ENCODE measurements at places on chromosomes 12 and 14. TPM values are rescaled to one million over a fixed set of nuclear protein-coding genes. Genes with fewer than 3 reads are reported as not detected.
A peak's percentile ranks its signal among the peaks of the same experiment; 100 is the strongest.

DNA sequence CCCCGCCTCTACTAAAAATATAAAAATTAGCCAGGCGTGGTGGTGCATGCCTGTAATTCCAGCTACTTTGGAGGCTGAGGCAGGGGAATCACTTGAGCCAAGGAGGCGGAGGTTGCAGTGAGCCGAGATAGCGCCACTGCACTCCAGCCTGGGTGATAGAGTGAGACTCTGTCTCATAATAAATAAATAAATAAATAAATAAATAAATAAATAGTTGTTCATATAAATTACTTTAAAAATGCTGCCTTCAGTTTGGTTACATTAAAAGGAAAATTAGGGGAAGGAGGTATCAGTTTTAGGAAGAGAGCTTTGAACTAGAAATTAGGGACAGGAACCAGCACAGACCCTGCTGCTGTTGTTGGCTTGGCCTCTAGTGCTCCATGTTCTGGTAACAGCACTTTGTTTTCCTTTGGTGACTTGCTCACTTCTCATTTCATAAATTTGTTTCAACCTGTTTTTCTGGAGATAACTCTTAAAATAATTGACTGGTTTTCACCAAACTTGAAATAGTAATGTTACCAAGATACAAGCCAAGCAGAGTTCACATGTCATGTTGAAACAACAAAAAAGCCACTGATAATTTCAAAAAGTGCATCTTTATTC is 22.9 kb upstream of the PTPRB start:
- H3K27me3 ChIP-seq, result peaks cover 2% of the 10 kb centered on the region
- H3K4me1 ChIP-seq, result no peaks in the 10 kb centered on the region
- no peak for DNase-seq

DNA sequence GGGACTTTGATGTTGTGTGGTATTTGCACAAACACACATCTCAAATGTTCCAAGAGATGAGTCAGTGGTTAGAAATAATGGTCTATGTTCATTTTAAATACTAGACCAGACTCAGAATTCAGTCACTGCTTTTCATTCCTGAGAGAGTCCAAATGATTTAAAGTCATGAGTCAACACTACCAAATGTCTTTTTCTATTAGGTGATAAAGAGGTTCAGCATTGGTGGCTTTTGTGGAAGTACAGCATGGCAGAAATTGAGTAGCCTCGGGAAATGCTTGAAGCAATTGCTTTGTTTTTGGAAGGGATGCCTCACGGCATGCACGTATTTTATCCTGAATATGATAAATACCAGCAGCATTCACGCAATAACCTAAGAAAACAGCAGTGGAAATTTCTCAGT is 115.7 kb downstream of the DIO2 start:
- no peaks in the 10 kb centered on the region for H3K36me3 ChIP-seq
- DNase-seq, result no peak
- no peaks in the 10 kb centered on the region for H3K27me3 ChIP-seq
- no peak overlapping the region for H3K27ac ChIP-seq

DNA sequence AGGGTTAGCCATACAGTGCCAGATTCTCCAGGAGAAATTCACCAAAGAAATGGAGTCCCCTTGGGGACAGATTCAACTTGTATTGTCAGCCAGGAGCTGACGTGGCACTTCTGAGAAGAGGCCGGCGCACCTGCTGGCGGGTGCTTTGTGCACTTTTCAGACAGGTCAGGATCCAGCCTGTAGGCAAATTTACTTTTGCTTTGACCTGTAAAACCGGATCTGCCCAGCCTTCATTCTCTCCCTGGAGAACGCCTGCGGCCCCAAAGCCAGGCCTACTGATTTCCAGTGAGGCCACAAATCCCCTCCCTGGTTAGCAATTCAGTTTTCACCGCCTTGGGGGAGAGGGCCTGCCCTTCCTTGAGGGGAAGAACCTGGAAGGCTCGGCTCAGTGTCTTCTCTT is 17.4 kb downstream of the P2RX4 start:
- H3K27me3 ChIP-seq, result no peaks in the 10 kb centered on the region
- peaks cover 35% of the 10 kb centered on the region for H3K36me3 ChIP-seq
- H3K4me1 ChIP-seq, result peaks cover 39% of the 10 kb centered on the region

- no peaks in the 10 kb centered on the region for H3K27me3 ChIP-seq
- H3K4me3 ChIP-seq, result no peak overlapping the region
- no peak for DNase-seq
- H3K4me1 ChIP-seq, result no peaks in the 10 kb centered on the region
- H3K36me3 ChIP-seq, result no peaks in the 10 kb centered on the region
These were observed 199.9 kb upstream of the IGF1 start for GRCh38 chr12:102680304-102680703.

DNA sequence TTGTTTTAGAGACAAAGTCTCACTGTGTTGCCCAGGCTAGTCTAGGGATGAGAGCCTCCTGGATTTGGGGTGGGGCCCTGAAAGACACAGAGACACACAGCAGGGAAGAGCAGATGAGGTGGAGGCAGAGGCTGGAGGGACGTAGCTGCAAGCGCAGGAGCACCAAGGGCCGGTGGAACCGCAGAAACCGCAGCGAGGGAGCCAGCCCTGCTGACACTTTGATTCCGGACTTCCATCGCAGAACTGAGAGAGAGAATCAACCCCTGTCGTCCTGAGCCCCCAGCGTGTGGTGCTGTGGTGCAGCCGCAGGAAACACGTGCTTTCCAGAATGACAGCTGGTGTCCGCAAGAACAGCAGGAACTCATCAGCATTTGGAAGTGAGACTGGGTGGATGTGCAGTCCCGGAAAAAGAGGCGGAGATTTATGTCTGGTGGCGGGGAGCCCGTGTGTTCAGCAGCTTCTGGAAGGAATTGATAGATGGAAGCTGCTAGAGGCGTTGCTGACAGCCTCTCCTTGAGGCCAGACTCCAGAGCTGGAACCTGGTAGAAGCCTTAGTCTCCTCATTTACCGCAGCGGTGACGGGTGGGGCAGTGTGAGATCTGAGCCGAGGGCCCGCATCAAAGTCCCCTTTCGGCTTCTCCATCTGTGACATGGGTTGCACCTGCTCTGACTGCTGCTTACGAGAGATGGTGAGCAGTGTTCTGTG is 21.9 kb upstream of the KLC1 start:
- peaks cover 2% of the 10 kb centered on the region for H3K36me3 ChIP-seq
- peaks cover 21% of the 10 kb centered on the region for H3K4me1 ChIP-seq
- peak; percentile 57 for DNase-seq
- H3K27me3 ChIP-seq, result peaks cover 17% of the 10 kb centered on the region

DNA sequence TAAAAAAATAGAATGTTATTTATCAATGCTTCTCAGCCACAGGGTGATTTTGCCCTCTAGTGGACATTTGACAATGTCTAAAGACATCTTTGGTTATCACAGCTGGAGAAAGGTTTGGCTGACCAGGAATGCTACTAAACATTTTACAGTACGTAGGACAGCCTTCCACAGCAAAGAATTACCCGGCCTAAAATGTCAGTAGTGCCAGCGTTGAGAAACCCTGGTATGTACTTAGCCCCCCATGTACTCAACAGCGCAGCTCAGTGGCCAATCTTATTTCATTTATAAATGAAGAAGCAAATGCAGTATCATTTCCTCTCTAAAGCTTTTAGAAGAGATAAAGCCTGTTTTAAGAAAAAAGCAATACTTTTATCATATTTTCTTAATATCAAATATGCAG is 5.8 kb downstream of the MARK3 start:
- H3K4me3 ChIP-seq, result no peak overlapping the region
- H3K4me1 ChIP-seq, result peaks cover 61% of the 10 kb centered on the region
- no peaks in the 10 kb centered on the region for H3K27me3 ChIP-seq
- H3K36me3 ChIP-seq, result peaks cover 2% of the 10 kb centered on the region

- no peak overlapping the region for H3K27ac ChIP-seq
- no peak overlapping the region for H3K4me3 ChIP-seq
These were observed 59.5 kb upstream of the CDKN3 start for GRCh38 chr14:54337314-54337713.

DNA sequence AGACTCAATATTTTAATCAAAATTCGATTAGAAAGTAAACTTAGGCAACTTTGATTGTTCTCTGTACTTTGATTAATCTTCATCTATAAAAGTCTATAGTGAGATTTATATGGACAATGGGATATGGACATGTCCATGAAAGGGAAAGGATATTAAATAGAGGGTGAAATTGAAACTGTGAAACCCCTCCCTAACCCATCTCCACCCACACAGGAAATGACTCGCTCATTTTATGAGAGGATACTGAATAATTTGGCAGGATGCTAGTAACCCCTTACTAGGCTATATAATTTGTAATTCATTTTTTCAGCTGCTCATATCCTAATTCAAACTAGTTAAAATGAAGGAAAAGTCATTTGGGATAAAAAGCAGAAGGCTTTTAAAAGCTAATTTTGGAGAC is 328.0 kb upstream of the ATP2B1 start:
- no peak overlapping the region for H3K4me3 ChIP-seq
- no peak for DNase-seq
- peaks cover 12% of the 10 kb centered on the region for H3K4me1 ChIP-seq
- no peaks in the 10 kb centered on the region for H3K36me3 ChIP-seq
- H3K27me3 ChIP-seq, result no peaks in the 10 kb centered on the region
- no peak overlapping the region for H3K27ac ChIP-seq

DNA sequence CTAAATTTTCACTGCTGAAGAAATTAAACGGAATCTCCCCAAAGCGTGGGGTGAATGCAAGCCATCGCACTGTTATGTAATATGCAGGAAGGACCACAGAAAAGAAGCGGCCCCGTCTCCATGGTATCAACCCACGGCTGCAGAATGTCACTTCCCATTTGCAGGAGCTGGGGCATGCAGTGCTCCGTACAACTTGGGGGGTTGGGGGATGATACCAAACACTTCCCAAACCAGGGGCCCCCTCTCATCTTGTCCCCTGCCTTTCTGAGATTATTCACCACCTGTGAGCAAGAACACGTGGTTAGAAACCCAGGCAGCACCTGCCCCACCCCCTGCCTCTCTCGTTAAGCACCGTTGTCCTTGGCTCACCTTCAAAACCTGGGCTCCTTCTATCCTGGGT is 505.1 kb upstream of the TMEM132C start:
- no peaks in the 10 kb centered on the region for H3K36me3 ChIP-seq
- DNase-seq, result no peak
- no peak overlapping the region for H3K27ac ChIP-seq
- H3K4me1 ChIP-seq, result no peaks in the 10 kb centered on the region

- no peak for DNase-seq
- no peak overlapping the region for H3K4me3 ChIP-seq
- no peak overlapping the region for H3K27ac ChIP-seq
- H3K27me3 ChIP-seq, result no peaks in the 10 kb centered on the region
- peaks cover 3% of the 10 kb centered on the region for H3K36me3 ChIP-seq
These were observed 88.2 kb upstream of the PTGDR start for GRCh38 chr14:52179141-52179790.

DNA sequence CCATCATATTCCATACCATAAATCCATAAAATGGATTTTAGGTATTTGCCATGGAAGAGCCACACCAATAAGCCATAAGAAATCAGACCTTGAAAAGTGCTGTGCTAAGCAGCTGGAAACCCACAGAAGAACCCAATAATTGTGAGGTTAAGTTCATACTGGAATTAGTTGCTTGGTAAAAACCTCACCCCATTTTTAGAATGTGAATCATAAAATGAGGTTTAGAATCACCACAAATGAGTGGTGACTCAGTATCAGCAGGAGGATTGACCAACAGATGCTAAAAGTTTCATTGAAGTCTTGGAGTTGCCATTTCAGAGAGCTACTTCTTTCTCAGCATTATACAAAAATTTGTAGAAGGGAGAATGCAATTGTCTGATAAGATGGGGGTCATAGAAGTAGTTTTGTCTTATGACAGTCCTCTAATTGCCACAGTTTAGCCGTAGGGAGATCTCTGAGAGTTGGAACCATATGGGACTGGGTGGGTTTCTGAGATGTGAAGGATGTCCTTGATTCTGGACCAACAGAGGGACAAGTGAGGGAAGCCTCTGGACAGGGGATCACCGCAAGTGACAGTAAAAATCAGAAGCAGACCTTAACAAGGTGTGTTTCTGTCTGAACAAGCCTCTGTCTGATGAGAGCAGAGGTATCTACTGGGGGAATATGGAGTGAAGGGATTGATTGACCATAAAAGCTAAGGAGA is 1.4 kb upstream of the STON2 start:
- H3K36me3 ChIP-seq, result no peaks in the 10 kb centered on the region
- peaks cover 21% of the 10 kb centered on the region for H3K4me1 ChIP-seq
- no peak for DNase-seq
- peak overlapping the region; percentile 33 for H3K27ac ChIP-seq
- H3K27me3 ChIP-seq, result no peaks in the 10 kb centered on the region

DNA sequence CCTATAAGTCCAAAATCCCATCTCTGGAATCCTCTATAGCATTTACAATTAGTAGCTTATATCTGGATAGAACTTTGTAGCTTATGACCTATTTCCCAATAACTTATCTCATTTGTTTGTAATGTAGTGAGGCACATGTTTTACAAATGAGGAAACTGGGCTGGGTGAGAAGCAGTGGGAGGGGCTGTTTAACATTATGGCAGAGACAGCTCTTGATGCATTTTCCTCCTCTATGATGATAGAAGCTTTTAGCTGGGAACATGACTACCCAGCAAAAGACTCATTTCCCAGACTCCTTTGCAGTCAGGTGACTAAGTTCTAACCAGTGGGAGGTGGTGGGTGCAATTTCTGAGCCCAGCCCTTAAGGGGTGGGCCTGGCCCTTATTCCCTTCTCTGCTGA is 179.7 kb downstream of the TTC8 start:
- H3K4me1 ChIP-seq, result no peaks in the 10 kb centered on the region
- H3K4me3 ChIP-seq, result no peak overlapping the region
- no peaks in the 10 kb centered on the region for H3K27me3 ChIP-seq
- no peaks in the 10 kb centered on the region for H3K36me3 ChIP-seq

DNA sequence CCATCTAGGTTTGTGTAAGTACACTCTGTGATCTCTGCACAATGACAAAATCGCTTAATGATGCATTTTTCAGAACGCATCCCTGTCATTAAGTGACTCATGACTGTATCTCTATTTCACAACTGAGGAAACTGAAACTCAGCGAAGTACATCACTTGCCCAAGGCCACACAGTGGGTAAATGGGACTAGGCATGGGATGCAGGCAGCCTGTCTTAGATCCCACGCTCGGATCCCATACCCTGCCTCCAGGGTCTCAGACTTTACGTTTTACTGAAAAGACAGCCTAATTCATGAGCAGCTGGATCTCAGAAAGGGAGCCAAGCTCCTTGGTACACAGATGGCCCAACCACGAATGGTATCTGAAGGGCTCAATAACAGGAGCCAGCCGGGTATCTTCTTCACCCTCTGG is 2.4 kb upstream of the MLEC start:
- H3K4me3 ChIP-seq, result peak overlapping the region; percentile 60
- H3K27me3 ChIP-seq, result no peaks in the 10 kb centered on the region
- peaks cover 26% of the 10 kb centered on the region for H3K4me1 ChIP-seq
- no peaks in the 10 kb centered on the region for H3K36me3 ChIP-seq

Gene DHRS7
- 47.2 TPM for total RNA-seq

Gene NTS
- total RNA-seq, result not detected

Gene PTPRB
- total RNA-seq, result not detected

Gene SERPINA3
- not detected for total RNA-seq

Gene SLC2A3
- 226 TPM for total RNA-seq

Gene ASIC1
- 11.2 TPM for total RNA-seq

Gene POTEM
- total RNA-seq, result not detected

Gene CCDC175
- total RNA-seq, result not detected

Gene SLC38A4
- not detected for total RNA-seq

Gene GZMH
- 35.7 TPM for total RNA-seq

Gene GPRC5A
- not detected for total RNA-seq
